ENCODE measurements at places on chromosomes 7 and 10.

DNA sequence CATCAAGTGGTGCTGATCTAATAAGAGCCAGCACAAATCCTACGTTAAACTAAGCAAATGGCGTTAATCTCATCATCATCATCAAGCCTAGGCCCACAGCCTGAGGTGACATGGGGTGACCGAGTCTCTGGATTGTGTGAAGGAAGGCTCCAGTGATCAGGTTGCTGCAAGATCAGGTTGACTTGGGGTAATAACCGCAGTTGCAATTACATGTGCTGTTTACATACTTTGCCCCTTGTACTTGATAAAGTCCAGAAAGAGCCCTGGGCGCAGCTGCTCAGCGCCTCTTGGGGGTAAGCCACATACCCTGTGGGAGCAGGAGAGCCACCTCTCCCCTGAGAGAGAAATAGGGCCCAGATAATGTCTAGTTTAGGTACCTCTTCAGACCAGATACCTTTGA lies 228.1 kb downstream of the WDR11 start:
- no peak for DNase-seq

GRCh38 chr7:107027208-107027607 lies 17.3 kb upstream of the PRKAR2B start:
- no peak for DNase-seq

DNA sequence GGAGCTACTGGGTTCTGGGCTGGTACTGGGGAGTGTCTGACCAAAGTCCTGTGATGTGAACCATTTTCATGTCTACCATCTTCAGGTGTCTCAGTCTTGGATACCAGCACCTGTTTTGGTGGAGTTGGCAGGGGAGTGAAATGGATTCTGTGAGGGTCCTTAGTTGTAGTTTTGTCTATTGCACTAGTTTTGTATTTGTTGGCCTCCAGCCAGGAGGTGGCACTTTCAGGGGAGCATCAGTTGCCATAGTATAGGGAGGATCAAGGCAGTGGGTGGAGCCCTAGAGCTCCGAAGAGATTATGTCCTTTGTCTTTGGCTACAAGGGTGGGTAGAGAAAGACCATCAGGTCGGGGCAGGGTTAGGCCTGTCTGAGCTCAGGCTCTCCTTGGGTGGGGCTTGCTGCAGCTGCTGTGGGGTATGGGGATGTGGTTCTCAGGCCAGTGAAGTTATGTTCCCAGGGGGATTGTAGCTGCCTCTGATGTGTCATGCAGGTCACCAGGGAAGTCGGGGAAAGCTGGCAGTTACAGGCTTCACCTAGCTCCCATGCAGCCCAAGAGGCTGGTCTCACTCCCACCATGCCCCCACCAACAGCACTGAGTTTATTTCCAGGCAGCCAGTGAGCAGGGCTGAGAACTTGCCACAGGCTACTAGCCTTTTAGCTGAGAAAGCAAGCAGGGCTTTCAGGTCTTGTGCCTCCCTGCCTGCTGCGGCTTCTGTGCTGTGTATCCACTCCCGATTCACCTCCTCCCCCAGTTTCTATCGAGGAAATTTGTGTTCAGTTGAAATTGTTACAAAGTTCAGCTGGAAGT lies 153.1 kb downstream of the ZNF365 start:
- no peak for DNase-seq

GRCh38 chr7:12911053-12911452 lies 223.6 kb downstream of the ARL4A start:
- no peak for DNase-seq

DNA sequence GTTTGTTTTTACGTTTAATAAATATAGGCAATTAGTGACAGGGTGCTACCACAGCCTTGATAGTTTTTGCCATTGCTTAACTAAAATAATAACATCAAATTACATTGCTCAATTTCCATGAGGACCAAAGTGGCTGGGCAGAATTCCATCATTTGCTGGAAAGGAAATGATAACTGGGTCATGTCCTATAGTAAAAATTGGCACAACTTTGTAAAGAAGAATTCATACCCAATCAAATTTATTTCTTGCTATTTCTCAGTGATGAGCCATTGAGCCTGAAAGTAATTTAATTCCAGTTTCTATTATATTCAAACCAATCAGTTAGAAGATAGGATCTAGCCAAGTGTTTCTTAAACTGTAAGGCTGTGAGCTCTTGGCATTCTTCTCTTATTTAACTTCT lies 102.2 kb upstream of the CTTNBP2 start:
- DNase-seq: no peak

DNA sequence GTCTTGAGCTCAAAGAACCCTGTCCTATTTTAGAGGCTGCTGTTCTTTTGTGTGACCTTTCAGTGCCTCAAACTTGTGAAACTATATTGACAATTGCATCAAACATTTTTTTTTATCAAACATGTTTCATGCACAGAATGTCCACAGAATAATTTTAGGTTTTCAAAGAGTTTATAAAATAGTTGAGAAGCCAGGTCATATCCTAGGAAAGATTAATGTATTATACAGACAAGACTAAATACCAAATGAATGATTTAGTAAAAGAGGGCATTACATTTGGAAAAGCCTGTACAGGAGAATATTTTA lies 67.0 kb downstream of the CDK6 start:
- DNase-seq: no peak

DNA sequence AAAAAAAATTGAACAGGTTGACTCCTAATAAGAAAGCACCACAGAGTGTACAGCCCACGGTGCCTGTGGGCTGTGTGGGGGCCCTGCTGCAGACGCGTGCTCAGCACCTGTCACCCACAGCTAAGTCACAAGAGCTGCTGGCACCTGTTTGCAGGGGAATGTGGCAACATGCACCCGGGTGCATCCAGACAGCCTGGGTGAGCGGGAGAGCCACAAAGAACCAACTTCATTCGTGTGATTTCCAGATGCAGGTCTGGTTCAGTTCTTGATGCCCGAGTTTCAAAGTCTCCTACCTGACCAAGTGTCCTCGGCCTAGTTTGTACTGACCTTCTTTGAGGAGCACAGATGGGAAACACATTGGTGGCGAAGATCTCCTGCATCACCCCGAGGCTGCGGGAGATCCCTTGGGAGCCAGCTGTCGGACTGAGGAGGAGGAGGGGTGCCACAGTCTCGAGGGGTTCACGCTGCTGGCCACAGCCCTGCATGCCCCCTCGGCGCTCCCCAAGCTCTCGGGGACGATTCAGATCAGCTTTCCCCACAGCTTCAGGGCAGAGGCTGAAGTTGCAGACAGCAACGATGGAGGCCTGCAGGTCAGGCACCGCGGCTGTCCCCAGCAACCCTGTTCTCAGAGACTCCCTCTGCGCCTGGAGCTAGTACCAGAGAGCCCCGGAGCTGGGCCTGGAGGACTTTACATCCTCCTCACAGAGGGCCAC lies 35.3 kb downstream of the AMZ1 start:
- DNase-seq: no peak

DNA sequence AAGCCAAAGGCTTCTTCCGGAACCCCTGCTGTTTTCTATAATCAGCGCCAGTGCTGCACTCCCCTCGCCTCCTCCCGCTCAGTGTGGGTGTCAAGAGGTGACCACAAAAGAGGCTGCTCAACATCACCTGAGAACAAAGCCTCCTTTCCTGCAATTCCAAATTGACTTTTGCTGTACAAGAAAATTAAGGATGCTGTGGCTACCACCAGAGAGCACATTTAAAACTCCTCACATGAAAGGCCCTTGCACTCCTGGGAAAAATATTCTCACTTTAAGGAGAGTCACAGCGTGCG lies 96.4 kb downstream of the HIPK2 start:
- peak; percentile 30 for DNase-seq

DNA sequence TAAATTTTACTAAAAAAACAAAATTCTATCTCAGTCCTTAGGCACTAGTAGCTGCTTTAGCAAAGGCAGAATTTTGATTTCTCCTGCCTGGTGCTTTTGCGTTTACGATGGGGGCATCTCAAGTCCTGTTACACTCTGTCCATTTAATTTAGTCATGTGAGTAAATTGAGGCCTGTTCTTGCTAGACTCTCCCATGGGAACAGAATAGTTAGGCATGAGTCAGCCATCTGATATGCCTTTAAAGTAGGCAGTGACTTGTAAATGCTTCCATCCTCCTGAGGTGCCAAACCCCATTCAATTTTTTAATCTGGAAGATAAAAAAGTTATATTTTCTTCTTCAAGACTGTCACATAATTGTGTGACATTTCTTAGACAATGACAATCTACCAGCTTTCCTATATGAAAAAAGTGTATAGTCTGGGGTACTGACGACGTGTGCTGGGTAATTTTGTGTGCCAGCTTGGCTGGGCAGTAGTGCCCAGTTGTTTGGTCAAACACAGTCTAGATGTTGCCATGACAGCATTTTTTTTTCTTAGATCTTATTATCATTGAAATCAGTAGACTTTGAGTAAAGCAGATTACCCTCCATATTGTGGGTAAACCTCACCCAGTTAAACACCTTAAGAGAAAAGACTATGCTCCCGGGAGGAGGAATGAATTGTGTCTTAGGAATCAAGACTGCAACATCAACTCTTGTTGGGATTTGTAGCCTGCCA lies 603.4 kb downstream of the SORCS1 start:
- peak; percentile 49 for DNase-seq

DNA sequence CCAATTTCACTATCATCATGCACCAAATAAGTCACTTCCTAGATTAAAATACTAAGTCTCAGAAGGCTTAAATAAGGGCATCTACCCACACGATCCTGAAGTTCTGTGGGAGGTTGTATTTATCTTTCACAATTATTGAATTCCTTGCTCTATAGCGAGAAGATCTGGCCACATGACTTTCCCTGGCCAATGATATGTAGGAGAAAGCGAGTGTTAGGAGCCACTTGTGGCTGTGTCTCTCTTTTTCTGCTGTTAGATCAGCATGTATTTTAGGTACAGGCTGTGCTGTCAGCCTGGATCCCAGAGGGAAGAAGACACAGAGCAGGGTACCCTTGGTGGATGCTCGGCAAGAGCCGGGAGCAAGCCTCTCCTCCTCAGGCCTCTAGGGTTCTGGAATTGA lies 131.3 kb upstream of the DPP6 start:
- DNase-seq: no peak

GRCh38 chr7:151732834-151733592 lies 143.9 kb downstream of the PRKAG2 start:
- DNase-seq: no peak

GRCh38 chr10:19815731-19816410 lies 361 bp upstream of the PLXDC2 start:
- DNase-seq: peak; percentile 97

DNA sequence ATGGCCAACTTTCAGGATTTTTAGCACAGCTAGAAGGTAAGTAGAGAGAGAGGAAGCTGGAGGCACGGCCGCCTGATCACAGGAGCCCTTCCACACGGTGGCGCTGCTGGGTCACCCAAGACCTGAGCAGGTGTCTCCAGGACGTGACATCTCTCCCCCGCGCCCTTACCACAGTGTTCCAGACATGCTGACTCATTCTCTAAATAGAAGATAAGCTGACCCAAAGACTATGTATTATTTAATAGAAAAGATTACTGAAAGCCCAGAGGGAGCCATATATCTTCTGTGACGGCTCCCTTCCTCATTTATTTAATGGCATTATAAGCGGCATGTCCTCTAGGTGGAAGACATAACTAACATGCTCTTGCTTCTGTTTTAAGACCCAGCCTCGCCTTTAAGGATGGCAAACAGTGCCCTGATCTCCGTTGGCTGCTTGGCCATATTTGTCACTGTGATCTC lies 26.0 kb upstream of the MALSU1 start:
- DNase-seq: peak; percentile 92

GRCh38 chr10:123142701-123143161 lies 5.2 kb upstream of the HMX2 start:
- no peak for DNase-seq

GRCh38 chr7:40717242-40717641 lies 582.4 kb downstream of the SUGCT start:
- DNase-seq: peak; percentile 93

- no peak for DNase-seq
Observed at GRCh38 chr7:129778770-129779601, 167.5 kb downstream of the NRF1 start.

- no peak for DNase-seq
Observed at GRCh38 chr7:64755865-64756264, 38.4 kb upstream of the ZNF138 start.

DNA sequence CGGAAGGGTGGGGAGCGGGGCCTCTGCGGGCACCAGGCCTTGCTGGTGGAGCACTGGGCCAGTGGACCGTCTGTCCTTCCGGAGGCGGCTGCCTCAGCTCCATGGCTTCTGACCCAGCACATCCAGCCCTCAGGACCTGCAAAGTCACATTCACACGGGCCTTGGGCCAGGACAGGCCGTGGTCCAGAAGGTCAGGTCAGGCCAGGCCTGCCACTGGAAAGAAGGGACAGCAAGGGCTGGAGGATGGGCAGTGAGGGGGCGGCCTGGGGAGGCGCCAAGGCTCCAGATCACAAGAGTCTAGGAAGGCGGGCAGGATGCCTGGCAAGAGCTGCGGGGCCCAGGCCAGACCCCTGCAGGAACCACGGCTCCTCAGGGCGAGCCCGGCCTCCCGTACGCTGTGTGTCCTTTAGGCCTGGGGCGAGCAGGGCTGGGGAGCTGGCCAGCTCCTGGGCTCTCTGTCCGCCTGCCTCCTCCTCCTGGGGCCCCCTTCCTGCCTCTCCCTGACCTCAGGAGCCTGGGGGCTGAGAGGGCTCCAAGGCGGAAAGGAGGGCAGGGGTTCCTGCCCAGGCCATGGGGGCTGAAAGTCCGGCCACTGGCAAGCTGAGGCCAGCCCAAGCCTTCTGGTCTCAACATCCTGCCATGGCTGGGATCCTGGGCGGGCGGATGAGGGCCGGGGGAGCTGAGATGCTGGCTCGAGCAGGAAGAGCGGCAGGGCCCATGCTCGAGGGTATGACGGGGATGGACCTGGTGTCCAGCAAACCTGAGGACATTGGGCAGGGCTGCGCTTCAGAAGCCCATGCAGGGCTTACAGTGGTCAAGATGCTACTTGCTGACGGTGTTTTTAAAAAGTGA lies 225.8 kb downstream of the ELFN1 start:
- no peak for DNase-seq

GRCh38 chr7:16960337-16960965 lies 78.7 kb upstream of the AGR3 start:
- no peak for DNase-seq

DNA sequence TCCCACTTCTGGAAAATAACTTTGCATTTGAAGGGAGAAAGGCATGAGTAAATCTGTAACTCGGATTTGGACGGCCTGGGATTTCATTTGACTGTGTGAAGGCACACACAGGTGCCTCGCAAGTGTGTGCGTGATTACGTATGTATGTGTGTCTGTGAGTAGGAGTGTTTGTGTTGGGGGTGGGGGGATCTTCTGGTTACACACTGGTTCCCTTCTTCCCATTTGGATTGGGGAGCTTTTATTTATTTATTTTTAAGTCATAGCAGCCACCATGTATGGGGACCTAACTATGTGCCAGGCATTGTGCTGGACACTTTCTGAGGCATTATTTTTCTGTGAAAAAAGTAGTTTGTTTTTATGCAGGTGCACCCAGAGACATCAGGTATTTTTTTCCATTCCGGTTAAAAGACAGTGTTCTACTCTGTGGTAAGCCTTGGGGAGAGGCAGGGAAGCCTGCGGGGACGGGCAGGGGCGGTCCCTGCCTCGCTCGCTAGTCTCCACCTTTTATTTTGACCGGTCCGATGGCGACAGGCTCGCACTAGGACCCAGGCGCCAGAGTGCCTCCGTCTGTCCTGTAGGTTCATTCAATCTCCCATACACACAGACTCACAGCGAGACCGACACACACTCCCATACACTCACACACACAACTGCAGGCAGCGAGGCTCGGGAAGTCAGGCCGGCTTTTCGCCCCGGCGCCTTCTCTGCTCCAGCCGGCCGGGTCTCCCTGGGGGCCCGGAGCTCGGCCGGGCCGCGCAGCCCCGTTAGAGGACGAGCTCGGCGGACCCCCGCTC lies at the start of gene MXI1:
Gene MXI1 (plus strand): TSS at position 595 of the 794 bp plus-strand sequence. CDS start 204 bp downstream, outside the sequence.
- peak; percentile 94 for DNase-seq

GRCh38 chr10:114552050-114552449 lies 106.0 kb downstream of the ABLIM1 start:
- DNase-seq: no peak
